ENCODE measurements at places on chromosomes 2 and 18.

- DNase-seq: no peak
Measured at GRCh38 chr2:54708584-54709335, 14.7 kb upstream of the EML6 start.

DNA sequence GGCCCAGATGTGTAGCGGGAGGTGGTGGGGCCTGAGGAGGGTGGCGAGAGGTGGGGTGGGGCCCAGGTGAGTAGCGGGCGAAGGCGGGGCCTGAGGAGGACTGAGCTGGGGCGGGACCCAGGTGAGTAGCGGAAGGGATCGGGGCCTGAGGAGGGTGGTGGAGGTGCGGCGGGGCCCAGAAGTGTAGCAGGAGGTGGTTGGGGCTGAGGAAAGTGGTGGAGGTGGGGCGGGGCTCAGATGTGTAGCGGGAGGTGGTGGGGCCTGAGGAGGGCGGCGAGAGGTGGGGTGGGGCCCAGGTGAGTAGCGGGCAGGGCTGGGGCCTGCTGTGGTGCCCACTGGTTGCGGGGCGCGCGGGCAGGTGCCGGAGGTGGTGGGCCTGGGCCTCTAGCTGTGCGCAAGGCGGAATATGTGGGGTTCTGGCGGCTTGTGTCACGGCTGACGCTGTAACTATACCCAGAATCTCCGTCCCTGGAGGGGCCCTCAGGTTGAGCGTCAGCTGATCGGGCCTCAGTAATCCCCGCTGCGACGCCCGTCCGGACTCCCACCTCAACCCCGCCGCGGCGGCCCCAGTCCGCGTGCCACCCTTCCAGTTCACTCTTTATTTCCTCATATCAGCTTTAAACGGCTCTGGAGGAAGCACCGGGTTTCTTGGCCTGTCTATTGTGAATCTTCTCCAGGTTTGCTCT lies 866 bp upstream of the SF3B6 start:
- peak; percentile 29 for DNase-seq

DNA sequence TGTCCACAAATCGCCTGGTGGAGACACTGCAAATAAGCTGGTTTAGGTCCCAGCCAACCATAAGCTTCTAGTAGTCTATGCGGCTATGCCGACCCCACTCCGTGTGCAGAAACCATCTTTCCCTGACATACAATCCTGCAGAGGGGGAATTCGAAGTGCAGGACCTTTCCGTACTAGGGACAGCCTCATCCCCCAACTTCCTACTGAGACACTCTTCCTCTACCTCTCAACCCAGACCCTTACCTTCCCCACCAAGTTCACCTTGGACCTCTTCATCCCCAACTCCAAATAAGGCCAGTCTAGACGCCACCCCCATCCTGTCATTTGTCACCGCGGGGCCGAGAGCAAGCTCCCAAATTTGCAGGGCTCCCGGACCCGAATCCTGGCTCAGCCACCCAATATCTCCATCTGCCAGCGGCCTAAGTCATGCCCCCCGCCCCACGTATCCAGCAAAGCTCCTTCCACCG lies 496 bp downstream of the SUCLG1 start:
- DNase-seq: no peak

DNA sequence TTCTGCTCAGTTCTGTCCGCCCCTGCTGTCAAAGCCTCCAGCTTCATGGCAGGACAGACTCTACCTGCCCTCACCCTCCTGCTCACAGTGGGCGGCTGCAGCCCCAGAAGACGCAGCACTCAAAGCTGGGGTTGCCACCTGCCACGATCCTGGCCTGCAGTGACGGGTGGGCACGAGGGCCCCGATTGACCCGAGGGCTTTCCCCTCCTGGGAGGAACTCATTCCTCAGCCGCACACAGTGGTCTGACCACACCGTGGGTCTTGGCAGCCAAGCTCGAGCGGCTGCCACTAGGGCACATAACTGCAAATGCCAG lies 47.1 kb downstream of the HS6ST1 start:
- no peak for DNase-seq

- no peak for DNase-seq
Measured at GRCh38 chr2:69076601-69077000, 63.6 kb downstream of the ANTXR1 start.

DNA sequence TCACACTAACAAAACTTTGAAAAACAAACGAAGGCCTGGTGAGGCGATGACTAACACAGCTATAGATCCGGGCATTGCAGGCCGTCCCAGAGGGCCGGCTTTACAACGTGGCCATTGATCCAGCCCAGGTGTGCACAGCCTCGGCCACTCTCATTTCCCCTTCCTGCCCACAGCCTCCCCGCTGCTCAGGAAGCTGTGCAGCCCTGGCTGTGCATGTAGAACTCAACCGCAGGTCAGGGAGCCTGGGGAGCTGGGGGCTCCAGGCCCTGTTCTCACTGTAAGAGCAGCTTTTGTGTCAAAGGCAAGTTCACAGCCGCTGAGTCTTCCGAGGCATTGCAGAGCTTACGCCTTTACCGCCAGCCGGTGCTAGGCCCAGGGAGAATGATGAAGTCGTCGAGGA lies 87.2 kb downstream of the LONRF2 start:
- no peak for DNase-seq

DNA sequence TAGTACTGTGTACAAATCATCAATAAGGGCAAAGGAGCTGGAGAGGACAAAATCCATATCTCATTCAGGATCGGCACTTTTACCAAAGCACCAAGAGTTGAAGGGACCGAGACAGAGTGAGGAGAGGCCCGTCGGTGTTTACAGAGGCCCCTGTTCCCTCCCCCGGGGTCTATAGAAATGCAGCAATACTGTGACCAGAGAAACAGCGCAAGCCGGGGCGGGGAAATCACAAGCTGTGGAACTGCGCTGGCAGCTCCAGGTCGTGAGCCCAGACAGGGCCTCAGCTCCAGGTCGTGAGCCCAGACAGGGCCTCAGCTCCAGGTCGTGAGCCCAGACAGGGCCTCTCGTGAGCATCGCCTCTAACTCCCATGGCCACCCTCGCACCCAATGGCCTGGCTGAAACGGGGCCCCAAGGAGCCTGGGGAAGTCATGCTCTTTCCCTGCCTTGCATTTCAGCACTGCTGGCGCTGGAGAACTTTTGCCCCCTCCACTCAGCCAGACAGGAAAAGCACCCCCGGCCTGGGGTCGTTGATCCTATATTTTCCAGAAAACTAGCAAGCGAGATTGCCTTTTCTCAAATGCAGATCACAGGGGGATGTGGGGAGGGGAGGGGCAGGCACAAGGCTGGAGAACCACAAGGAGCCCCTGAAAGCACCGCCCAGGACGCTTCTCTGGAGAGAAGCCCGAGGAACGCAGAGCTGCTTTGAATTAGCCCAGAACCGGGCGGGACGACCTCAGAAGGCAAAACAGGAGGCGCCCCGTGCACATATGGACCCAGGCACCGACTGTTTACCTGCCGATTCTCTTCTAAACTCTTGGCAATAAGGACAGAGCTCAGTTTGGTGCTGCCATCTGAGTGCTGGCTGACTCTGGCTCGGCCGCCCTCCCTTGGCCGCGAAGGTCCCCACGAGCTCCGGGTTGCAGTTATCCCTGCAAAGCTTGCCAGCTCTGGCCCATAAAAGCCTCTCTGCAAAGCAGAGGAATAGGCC lies 223.7 kb downstream of the ACKR3 start:
- DNase-seq: no peak

DNA sequence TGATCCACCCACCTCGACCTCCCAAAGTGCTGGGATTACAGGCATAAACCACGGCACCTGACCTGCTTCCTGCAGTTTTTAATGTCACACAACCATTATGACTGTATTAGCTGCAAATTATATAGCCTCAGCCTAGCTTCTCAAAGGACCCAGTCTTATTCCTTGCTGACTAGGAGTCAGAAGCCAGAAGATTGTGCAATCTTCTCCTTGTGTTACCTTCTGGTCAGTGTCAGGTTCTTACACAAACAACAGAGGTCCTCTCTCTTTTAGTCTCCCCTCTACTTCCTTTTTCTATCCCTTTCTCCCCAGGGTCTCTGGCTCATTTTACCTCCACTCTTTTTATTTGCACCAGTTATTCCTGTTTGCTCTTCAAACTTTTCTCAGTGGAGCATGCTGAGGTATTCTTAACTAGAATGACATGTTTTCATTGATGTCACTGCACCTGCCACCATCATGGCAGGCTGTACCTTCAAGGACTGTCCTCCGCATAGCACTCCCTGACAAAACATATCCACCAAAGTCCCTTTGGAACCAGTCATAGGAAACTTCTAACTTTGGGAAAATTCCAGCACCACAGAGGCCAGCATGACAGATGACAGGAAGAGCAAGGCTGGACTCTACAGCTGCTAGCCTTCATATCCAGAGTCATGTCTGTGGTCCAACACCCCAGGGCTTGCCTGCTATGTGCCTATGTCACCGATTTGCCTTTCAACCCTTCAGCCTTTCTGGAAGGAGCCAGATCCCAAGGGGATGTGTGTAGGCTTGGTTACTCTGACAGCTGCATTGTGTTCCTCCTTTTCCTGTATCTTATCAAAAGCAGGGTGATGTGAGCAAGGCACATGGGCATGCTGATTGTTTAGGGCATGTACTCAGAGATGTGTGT lies 45.2 kb upstream of the EPC2 start:
- no peak for DNase-seq

DNA sequence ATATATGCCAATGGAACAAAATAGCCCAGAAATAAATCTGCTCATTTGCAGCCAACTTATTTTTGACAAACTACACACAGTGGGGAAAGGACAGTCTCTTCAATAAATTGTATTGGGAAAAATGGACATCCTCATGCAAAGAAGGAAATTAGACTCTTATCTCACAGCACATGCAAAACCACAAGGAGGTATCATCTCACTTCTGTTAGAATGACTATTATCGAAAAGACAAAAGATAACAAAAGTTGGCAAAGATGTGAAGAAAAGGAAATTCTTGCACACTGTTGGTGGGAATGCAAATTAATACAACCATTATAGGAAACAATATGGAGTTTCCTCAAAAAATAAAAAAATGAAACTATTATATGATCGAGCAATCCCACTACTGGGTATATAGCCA lies 16.3 kb upstream of the WDR75 start:
- DNase-seq: no peak

- DNase-seq: peak; percentile 11
Measured at GRCh38 chr18:21361307-21361880, 119.4 kb downstream of the GREB1L start.

DNA sequence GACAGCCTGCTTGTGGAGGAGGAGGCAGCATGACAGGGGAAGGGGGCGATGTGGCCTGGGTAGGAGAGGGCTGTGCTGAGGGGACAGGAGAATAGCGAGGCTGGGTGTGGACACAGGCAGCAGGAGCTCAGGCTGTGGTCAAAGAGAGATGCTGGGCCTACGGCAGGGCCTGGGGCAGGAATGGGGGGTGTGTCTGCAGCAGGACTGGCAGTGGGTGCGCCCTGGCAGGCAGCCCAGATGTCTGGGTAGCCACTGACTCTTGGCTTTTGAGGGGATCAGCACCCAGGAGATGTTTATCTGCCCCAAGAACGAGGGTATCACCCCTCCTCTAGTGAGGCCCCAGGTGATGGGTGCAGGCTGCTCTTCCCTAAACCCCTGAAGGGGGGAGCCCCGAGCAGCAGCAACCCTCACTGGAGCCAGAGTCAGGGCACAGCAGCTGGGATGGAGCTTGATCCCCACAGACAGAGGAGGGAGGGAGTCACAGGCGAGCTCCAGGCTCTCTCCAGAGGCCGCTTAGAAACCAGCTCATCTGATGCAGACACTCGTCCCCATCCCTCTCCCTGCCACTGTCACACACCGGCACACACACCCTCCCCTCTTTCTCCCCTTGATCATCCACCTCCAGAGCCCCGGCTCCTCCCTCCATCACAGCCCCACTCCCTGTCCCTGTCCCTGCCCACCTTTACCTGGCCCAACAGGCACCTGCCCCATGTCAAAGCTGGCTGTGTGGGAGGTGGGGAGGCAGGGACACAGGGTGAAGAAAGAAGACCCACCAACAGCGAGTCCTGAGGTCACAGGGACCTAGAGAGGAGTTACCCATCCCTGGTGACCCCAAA lies 29.8 kb upstream of the TNS1 start:
- no peak for DNase-seq

DNA sequence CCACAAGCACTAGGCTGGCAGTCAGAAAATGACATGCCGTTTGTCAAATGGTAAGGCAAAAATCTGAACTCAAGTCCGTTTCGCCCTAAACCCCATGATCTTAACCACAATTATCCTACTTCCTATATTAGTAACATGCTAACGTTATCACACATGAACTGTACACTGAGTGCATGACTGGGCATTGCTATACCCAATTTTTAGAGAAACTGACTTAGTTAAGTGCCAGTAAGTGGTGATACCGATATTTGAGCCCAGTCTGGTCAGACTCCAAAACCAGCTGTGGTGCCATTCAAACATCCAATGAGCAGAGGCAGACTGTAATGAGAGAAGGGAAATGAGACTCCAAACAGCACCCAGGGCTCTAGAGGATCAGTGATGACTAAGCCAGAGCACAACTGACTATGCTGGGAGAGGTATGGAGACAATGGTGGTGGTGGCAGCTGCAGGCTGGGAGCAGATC lies 311.7 kb upstream of the PKDCC start:
- no peak for DNase-seq

DNA sequence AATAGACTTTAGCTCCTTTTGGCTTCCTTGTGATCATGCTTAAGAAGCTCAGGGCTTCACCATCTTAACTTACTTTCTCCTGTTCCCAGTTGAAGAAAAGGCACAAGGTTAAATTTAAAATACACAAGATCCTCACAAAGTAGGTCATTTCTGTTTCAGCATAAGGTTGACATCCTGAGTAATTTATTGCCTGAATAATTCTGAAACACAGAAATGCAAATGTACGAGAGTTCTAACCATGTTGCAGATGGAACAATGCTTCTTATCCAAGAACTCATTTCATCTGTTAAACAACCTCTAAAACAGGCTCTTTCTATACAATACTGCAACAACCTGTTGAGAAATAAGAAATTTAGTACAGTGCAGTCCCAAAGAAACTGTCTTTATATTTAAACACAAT lies 395.2 kb downstream of the BCL11A start:
- no peak for DNase-seq

DNA sequence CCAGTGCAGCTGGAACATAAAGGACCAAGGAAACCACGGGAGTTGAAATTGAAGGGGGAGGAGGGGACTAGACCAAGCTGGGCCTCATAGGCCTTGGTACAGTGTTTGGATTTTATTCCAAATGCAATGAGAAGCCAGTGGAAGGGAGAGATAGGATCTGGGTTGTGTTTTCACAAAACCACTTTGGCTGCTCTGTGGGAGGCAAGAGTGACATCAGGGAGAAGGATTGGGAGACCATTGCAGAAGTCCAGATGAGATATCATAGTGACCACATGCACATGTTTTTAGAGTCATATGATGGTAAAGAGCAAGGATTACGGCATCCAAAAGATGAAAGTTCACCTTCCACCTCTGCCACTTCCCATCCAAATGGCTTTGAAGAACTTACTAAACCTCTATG lies 210.2 kb downstream of the PAX3 start:
- no peak for DNase-seq

GRCh38 chr2:219477179-219477578 lies 21.5 kb upstream of the GMPPA start:
- DNase-seq: no peak

DNA sequence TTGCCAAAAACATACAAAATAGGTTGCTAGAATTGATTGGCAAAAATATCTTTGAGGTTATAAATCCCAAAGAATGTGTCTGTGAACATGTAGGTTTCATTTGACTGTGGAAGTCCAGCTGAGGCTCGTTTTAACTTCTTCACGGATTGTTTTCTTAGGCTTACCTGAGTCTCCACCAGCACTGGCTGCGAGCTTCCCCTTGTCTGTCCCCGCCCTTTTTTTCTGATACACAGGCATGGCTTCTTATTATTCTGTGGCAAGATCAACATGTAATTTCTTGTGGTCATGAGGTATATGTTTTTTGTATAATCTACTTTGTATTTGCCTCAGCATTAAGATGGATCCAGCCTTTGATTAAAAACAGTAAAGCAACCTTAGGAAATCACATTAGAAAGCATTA lies 7.2 kb upstream of the SLC40A1 start:
- no peak for DNase-seq

- no peak for DNase-seq
Measured at GRCh38 chr2:224173933-224174332, 134.8 kb upstream of the SERPINE2 start.

Data from C1 segment of cervical spinal cord (tissue), 14 donors.